ENCODE measurements at places on chromosomes 12 and 14. TPM values are rescaled to one million over a fixed set of nuclear protein-coding genes. Genes with fewer than 3 reads are reported as not detected.

Gene KRT83
- not detected for total RNA-seq

Gene TIMM9
- 18.3 TPM for total RNA-seq

Gene KRT71
- not detected for total RNA-seq

Gene CRY1
- total RNA-seq, result 18.1 TPM

Gene DCAF5
- total RNA-seq, result 11.1 TPM

Gene RAPGEF3
- total RNA-seq, result 3.9 TPM

Gene CRIP1
- not detected for total RNA-seq

Gene CABP1
- not detected for total RNA-seq

All from bronchial epithelial cell (primary cell).